ENCODE measurements at places on chromosomes 12 and 14. TPM values are rescaled to one million over a fixed set of nuclear protein-coding genes. Genes with fewer than 3 reads are reported as not detected.

GRCh38 chr14:69699748-69700303 lies 67.1 kb upstream of the SRSF5 start:
- peaks cover 23% of the 10 kb centered on the region for H3K4me1 ChIP-seq
- no peak overlapping the region for H3K27ac ChIP-seq
- no peak overlapping the region for H3K4me3 ChIP-seq
- DNase-seq: no peak
- no peaks in the 10 kb centered on the region for H3K36me3 ChIP-seq

- no peak for DNase-seq
- no peaks in the 10 kb centered on the region for H3K27me3 ChIP-seq
Measured at GRCh38 chr12:49750996-49751393, 9.6 kb downstream of the TMBIM6 start.

The ARHGAP9 gene
- total RNA-seq: 32.5 TPM

- H3K36me3 ChIP-seq: peaks cover 46% of the 10 kb centered on the region
- no peak overlapping the region for H3K27ac ChIP-seq
- no peak for DNase-seq
- no peaks in the 10 kb centered on the region for H3K4me1 ChIP-seq
- H3K4me3 ChIP-seq: no peak overlapping the region
- no peaks in the 10 kb centered on the region for H3K27me3 ChIP-seq
Measured at GRCh38 chr12:64412459-64412858, 8.3 kb downstream of the XPOT start.

- no peak overlapping the region for H3K27ac ChIP-seq
- no peak overlapping the region for H3K4me3 ChIP-seq
- H3K27me3 ChIP-seq: no peaks in the 10 kb centered on the region
Measured at GRCh38 chr14:67725171-67725570, 23.5 kb downstream of the RDH12 start.

DNA sequence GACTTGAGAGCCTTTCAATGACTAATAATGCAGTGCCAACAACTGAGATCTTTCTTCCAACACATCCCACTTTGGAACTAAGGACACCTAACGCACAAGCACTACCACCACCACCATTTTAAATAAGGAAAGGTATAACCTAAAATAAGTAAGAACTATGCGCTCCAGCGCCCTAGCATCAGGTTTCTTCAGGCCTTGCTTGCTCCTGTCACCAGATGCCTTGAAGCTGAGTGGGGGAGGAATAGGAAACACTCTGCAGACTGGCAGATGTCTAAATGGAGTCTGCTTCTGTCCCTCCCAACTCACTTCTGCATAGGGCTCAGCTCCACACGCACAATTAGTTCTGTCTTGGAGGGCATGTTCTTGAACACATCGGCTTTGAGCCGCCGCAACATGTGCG lies 15.1 kb downstream of the CHD4 start:
- no peak for DNase-seq
- H3K36me3 ChIP-seq: peaks cover 94% of the 10 kb centered on the region
- H3K4me3 ChIP-seq: no peak overlapping the region
- H3K27me3 ChIP-seq: no peaks in the 10 kb centered on the region
- no peak overlapping the region for H3K27ac ChIP-seq

The FIGNL2 gene
- 0.28 TPM for total RNA-seq

DNA sequence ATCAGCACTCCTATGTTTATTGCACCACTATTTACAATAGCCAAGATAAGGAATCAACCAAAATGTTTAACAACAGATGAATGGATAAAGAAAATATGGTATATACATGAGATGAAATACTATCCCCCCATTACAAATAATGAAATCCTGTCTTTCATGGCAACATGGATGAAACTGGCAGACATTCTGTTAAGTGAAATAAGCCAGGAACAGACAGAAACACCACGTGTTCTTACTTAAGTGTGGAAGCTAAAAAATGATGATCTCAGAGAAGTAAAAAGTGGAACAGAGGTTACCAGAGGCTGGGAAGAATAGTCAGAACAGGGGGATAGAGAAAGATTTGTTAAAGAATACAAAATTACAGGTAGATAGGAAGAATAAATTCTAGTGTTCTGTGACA lies 113.7 kb upstream of the MDM1 start:
- no peaks in the 10 kb centered on the region for H3K36me3 ChIP-seq
- H3K27me3 ChIP-seq: no peaks in the 10 kb centered on the region
- DNase-seq: no peak
- no peak overlapping the region for H3K27ac ChIP-seq

- no peaks in the 10 kb centered on the region for H3K36me3 ChIP-seq
- no peak overlapping the region for H3K4me3 ChIP-seq
- no peak for DNase-seq
Measured at GRCh38 chr14:67186172-67186768, 3.0 kb upstream of the GARIN2 start.

GRCh38 chr14:94392510-94392935 lies 4.1 kb upstream of the SERPINA1 start:
- DNase-seq: no peak
- H3K4me3 ChIP-seq: no peak overlapping the region
- no peaks in the 10 kb centered on the region for H3K4me1 ChIP-seq
- H3K27me3 ChIP-seq: no peaks in the 10 kb centered on the region

DNA sequence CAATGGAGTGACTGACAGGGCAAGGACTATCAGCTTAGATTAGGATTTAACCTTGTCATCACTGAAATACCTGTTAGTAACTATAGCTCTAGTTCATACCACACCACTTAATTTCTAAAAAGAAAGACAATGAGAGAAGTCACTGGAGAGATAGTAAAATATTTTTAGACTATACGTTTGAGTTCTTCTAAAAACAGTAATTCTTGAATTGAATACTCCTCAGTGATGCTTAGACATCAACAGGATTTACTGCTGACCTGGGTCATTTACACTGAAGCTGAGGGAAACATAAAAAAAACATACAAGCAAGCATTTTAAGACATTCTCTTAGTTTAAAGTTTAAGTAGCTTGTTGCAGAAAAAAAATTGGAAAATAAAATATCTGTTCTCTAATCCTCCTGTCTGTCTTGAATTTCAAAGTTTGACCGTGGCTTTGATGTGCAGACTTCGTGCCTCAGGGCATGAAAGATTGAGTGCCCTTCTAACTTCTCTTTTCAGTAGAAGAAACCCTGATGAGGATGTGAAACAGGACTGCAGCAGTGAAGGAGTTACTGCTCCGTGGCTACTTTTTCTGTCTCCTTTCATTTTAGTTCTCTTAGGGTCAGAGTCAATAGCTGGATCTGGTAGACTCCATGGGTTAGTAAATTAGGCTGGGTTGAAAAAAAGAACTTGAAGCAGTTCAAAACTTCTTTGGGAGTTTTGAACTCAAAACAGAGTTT lies 172.2 kb downstream of the PTPRO start:
- H3K4me3 ChIP-seq: no peak overlapping the region
- H3K27me3 ChIP-seq: no peaks in the 10 kb centered on the region
- no peak for DNase-seq
- H3K36me3 ChIP-seq: no peaks in the 10 kb centered on the region

DNA sequence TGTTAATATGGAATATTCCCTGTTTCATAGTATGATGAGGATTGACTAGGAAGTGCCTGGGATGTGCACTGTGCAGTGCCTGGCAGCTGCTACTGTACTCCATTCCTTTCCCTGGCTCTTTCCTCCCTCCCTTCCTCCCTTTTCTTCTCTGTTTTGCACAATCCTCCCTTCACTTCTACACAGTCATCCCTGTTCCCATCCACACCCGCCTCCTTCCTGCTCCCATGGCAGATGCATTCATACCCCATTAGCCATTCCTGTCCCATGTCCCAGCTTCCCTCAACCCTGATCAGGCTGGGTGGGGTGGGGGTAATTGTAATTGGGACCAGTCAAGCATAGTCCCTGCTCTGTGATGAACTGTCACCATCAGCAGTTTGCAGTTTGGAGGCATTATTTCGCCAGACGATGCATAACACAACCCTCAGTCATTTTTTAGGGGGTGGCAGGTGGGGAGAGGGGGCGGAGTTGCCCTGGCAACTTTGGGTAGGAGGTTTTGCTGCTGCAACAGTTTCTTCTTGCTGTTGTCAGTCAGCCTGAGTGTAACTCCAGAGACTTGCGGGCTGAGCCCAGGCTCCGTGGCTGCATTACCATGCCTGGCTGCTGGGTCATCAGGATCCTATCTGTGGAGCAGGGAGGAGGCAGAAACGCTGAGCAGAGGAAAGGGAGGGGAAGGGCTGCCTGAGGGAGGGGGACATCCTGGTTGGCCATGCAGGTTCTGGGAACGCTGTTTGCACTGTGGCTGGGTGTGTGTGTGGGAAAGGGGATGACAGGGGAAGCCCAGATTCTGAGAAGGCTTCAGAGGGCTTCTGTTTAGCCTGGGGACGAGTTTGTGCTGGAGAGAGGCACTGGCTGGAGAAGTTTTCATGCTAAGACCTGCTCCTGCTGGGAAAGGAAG lies 4.1 kb upstream of the KRT84 start:
- H3K4me1 ChIP-seq: no peaks in the 10 kb centered on the region
- H3K36me3 ChIP-seq: no peaks in the 10 kb centered on the region
- no peak overlapping the region for H3K27ac ChIP-seq
- H3K4me3 ChIP-seq: no peak overlapping the region
- H3K27me3 ChIP-seq: no peaks in the 10 kb centered on the region
- no peak for DNase-seq

The PAH gene
- total RNA-seq: not detected

GRCh38 chr12:27968972-27969623 lies 3.4 kb downstream of the PTHLH start:
- no peaks in the 10 kb centered on the region for H3K36me3 ChIP-seq
- no peak for DNase-seq
- peak overlapping the region; percentile 52 for H3K27ac ChIP-seq
- no peaks in the 10 kb centered on the region for H3K27me3 ChIP-seq
- peak overlapping the region; percentile 83 for H3K4me3 ChIP-seq

DNA sequence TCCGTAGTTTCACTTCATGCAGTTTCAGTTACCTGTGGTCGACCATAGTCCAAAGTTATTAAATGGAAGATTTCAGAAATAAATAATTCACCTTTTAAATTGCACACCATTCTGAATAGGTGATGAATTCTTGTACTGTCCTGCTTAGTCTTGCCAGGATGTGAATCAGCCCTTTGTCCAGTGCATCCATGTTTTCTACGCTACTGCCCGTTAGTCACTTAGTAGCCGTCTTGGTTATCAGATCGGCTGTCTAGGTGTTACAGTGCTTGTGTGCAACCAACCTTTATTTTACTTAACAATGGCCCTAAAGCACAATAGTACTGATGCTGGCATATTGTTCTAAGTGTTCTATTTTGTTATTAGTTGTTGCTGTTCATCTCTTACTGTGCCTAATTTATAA lies 146.7 kb downstream of the ACSS3 start:
- H3K4me3 ChIP-seq: no peak overlapping the region
- no peaks in the 10 kb centered on the region for H3K27me3 ChIP-seq
- no peaks in the 10 kb centered on the region for H3K4me1 ChIP-seq
- H3K36me3 ChIP-seq: no peaks in the 10 kb centered on the region
- H3K27ac ChIP-seq: no peak overlapping the region
